ENCODE measurements at places on chromosomes 16 and 17.
A peak's percentile ranks its signal among the peaks of the same experiment; 100 is the strongest.

GRCh38 chr16:1067629-1068028, 4.9 kb upstream of the SSTR5 start:
- DNase-seq: no peak

GRCh38 chr16:10114409-10114808, 67.8 kb downstream of the GRIN2A start:
- DNase-seq: no peak

DNA sequence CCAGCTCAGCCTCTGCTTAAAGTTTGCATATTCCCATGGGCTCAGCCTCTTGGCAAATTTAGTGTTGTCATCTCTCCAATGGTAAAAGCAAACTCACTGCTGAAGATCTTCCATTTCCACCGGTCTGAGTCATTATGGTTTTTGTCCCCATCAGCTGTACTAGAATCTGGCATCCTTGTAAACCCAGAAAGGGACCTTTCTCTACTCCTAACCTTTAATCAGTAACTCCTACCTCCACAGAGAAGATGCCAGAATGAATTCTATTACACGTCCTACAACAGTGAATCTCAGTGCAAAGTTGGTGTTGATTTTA, 45.8 kb downstream of the ZNF652 start:
- no peak for DNase-seq

DNA sequence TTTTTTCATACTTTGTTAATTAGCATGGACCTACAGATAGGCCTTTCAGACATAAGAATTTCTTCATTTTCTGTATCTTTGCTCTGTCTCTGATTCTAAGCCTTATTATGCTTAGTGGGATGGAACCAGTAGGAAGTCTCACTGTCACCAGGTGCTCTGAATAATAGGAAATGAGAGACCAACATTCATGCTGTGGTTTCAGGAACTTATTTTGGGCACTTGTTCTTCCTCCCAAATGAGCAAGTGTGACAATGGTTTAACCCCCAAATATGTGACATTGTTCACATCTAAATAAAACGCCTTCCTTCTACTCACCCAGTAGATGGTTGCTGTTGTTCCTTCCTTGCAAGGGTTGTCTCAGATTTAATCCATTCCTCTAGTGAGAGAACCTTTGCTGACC, 100.2 kb downstream of the SYCE1L start:
- DNase-seq: no peak

DNA sequence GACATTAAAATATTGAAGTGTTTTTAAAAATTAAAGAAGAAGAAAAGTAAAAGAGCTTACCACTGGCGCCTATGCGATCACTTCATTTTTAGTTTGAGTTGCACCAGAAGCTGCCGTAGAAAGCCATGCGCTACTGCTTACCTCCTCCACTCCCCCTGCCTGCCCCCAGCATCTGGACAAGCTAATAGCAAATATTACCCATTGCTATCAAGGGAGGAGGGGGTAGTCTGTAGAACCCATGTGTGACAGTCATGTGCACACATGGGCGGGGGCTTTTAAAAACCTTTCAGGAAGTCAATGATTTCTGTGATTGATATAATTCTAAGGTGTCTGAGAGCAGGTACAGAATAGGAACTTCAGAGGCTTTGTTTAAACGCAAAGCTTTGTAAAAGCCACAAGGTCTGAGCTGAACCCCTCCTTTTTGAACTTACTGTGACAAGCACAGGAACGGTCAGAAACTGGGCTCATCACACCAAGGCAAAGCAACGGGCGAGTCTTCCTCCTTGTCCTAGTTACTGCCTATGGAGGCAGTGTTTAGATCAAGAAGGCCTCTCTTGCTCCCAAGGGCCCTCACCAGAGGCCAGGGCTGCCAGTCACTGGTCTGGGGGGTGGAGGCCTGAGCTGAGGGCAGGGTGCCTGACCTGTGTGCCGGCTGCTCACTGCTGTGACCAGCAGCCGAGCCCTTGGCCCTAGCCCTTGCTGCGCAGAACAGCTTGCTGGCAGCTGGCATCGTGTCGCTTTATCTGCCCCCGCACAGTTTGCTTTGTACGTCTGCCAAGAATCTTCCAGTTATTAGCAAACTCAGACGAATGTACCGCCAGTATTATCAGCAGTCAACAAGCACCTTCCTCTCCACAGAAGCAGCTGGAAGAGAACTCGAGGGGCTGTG, 15.0 kb downstream of the GINS2 start:
- peak; percentile 94 for DNase-seq

GRCh38 chr16:15650698-15651171, 690 bp downstream of the NDE1 start:
- DNase-seq: peak; percentile 62

DNA sequence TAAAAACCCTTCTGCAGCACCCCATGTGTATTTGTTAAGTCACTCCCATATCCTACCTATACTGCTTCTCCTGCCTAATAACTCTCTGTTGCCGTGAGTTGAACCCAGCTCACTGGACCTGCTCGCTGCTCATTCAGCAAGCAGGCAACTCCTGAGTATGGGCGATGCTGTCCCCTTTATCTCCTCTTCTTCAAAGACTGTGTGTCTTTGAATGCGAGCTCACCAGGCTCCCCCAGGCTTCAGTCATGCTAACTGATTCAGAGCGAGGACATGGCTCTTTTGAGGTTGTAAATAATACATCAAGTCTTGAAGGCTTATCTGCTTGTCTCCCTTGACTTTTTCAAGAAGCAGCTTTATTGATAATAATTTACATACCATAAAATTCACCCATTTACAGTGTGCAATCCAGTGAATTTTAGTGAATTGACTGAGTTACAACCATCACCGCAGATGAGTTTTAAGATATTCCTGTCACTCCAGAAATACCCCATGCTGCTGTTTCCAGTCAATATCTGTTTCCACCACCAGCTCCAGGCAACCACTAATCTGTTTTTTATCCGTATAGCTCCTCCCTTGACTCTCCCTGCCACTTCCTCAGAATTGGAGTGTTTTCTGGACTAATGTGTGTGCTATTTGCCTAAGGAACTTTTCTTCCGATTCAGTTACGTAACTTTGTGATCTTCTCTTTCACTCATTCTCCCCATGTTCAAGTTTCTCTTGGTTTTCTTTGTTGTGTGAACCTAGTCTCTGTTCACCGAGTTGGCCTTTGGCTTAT, 132.2 kb downstream of the SPECC1 start:
- DNase-seq: peak; percentile 11

DNA sequence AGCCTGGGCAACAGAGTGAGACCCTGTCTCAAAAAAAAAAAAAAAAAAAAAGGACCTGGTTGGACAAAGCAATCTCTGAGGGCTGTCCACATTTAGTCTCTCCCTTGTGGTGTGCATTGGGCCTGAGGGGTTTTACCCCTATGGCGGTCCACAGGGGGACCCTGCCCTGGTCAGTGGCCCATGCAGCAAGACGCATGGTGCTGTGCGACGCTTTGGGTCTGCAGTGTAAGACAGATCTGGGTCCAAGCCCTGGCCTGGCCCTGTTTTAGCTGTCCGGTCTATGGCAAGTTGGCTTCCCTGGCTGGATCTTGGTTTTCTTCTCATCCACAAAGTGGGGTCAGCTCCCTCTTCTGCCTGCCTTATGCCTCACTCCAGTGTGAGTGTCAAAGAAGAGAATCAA, 123.2 kb upstream of the NLRP1 start:
- no peak for DNase-seq

DNA sequence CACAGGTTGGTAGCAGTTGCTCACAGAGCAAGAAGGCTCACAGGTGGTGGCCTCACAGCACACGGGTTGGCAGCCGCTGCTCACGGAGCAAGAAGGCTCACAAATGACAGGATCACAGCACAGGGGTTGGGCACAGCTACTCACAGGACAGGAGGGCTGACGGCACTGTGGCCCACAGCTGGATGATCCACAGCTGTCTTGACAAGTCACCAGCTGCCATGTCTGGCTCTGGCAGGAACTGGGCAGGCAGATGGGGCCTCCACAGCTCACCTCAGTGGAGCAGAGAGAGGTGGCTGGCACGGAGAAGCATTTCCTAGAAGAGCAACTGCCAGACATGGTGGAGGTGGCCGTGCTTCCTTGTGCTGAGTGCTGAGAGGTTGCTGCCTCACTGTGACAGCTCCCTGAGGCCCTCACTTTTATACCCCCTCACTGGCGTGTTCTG, at the start of gene KRTAP16-1:
TSS of gene KRTAP16-1 (minus strand) at position 392 of the 442 bp plus-strand sequence. CDS start at position 336, 56 bp downstream.
- peak; percentile 58 for DNase-seq

DNA sequence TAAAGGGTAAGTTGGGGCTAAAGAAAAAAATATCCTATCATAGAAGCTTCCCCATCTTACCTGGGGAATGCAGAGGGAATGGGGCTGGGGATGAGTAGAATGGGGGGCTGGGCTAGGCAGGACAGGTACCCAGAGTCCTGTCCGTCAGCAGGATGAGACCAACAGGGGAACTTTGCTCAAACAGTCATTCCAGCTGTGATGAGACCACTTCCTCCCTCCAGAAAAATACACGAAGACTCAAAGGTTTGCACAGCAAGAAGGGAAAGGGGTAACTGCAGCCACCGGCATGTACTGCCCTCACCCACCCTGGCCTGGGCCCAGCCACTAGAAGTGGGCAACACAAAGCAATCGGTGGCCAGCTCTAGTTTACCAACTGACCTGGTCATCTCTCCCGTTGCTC, 20.7 kb upstream of the SLC35B1 start:
- no peak for DNase-seq

GRCh38 chr16:24116989-24117388, 139.1 kb upstream of the CACNG3 start:
- DNase-seq: peak; percentile 4

DNA sequence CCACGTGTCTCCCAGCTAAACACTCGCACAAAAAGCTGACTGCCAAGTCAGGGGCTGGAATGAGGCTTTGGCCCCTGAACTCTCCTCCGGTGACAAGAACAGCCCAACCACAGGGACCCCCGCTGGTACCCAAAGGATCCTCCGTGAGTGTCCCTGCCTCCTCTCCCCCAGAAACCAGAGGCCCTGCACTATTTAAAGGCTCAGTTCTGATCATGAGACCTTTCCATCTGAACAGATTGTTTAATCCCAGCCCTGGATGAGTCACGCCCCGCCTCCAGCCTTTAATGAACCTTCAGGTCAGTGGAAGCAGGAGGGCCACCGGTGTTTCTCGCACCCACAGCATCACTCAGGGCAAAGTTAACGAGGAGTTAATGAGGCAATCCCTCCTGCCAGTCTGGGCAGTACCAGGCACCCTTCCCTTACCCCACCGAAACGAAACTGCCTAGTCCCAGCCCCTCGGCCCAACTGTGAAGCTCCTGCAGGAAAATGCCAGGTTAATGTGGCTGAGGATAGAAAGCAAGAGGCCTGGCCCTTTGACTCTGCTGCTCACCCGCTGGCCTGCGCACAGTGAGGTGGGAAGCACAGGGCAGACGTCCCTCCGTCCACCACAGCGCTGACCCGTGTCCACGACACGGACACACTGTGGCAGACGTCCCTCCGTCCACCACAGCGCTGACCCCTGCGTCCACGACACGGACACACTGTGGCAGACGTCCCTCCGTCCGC, 32.4 kb downstream of the TIMM22 start:
- DNase-seq: no peak

DNA sequence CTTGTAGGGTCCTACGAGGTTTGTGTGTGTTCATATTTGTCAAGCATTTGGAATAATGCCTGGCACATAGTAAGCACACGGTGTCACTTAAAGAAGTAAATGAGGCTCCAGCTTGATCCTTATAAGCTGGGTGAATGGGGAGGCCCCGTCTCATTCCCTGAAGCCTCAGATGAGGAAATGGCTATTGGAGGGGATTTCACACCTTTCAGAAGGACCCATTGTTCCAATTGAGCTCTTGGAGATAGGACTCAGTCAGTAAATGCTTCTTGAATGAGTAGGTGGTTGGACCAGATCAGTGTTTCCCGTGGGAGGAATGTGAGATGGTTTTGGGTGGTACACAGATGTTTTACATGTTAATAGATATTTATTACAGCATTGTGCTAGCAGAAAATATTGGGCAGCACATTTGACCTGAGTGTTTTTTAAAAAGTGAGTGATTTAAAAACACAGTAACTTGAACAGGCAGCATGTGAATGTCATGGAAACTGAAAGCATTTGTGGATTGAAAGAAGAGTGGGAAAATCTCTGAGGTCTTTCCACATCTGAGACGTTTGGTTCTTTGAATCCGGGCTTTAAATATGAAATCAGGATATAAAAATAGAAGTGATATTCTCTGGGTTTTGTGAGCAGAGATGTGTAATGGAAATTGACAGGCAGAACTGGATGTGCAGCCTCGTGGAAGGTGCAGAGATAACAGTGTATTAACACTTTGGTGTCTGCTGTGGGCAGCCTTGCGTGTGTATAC, 36.4 kb upstream of the ARHGAP17 start:
- DNase-seq: peak; percentile 35

- no peak for DNase-seq
Measured at GRCh38 chr16:28910086-28911031, 14.7 kb downstream of the RABEP2 start.

- DNase-seq: peak; percentile 10
Measured at GRCh38 chr16:58366247-58367031, 25.8 kb upstream of the GINS3 start.

DNA sequence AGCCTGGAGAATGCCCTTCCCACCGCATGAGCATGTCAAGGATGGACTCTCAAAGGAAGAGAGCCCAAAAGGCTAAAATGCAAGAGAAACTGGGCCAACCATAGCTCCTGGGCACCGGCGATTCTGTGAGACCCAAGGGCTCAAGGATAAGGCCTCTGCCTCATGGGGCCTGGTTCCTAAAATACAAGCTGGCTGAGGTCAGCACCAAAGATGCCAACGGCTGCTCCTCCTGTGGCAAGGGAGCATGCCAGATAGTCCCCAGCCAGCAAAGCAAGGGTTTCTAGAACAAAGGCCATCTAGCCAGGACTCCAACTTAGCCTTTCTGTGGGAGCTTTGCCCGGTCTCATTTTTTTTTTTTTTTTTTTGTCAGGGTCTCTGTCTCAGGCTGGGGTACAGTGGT, 20.1 kb downstream of the GPRC5B start:
- DNase-seq: no peak

DNA sequence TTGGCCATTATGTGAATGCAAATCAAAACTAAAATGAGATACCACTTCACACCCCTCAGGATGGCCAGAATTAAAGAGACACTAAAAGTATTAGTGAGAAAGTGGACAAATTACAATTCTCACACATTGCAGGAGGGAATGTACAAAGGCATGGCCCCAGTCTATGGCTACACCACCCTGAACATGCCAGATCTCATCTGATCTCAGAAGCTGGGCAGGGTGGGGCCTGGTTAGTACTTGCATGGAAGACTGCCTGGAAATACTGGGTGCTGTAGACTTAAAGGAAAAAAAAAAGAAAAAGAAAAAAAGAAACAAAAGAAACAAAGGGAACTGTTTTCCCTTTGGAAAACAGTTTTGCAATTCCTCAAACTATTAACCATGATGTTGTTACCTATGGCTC, 97.0 kb upstream of the RBL2 start:
- DNase-seq: no peak

- DNase-seq: no peak
Measured at GRCh38 chr17:83186751-83187421, 107.5 kb downstream of the METRNL start.

GRCh38 chr16:19410435-19411171, 7.1 kb upstream of the TMC5 start:
- peak; percentile 61 for DNase-seq

DNA sequence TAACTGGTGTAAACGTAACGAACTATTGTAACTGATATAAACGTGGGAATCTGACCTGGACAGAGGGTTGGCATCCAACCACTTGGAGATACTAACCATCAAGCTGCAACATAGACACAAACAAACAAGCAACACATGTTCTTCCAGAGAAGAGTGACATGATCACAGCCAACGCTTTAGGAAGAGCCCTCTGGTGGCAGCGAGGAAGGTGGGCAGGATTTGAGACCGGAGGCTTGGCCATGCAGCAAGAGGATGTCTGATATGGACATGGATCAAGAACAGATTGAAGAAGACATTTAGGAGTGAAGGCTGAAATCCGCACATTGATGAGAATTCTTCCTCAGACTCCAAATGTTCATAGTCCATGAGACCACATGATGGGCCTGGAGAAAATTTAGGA, 40.3 kb upstream of the TNRC6A start:
- peak; percentile 57 for DNase-seq

All from hematopoietic multipotent progenitor cell treated with erythropoietin and hydrocortisone succinate and interleukin-3 and kit ligand, for 4 days (in vitro differentiated cells).